T-cell (primary cell): ENCODE measurements at places on chromosomes 4 and X. TPM values are rescaled to one million over a fixed set of nuclear protein-coding genes. Genes with fewer than 3 reads are reported as not detected.

The ARMCX4 gene
- 12.0 TPM for total RNA-seq

- DNase-seq: no peak
Measured at GRCh38 chr4:139299536-139299935, 1.8 kb upstream of the NAA15 start.

The NIPAL1 gene
- 2.9 TPM for total RNA-seq

The SLC7A11 gene
- total RNA-seq: 0.44 TPM

DNA sequence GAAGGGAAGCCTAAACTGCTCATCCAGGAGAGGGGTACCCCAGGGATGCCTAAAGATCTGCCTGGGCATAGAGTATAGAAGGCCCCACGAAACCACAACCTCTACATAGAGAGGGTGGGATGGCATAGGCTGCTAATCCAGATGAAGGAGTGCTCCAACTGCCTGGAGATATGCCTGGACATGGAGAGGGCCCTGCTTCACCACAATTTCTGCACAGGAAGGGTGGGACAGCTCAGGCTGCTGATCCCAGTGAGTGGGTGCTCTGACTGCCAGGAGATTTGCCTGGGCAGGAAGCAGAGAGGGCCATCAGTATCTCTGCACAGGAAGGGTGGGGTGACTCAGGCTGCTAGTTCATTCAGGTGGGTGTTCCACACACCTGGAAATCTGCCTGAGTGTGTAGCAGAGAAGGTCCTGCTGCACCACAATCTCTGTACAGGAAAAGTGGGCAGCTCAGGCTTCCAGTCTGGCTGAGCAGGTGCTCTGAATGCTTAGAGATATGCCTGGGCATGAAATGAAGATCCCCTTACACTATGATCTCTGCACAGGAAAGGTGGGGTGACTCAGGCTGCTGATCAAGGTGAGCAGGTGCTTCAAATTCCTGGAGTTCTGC, 61.1 kb downstream of the ZNF518B start:
- no peak for DNase-seq

The MAGEA2 gene
- total RNA-seq: not detected

GRCh38 chrX:39418731-39419638, 617.7 kb downstream of the MID1IP1 start:
- DNase-seq: no peak

GRCh38 chr4:91622925-91623602, 680.7 kb upstream of the GRID2 start:
- DNase-seq: no peak

The TRIM60 gene
- not detected for total RNA-seq

DNA sequence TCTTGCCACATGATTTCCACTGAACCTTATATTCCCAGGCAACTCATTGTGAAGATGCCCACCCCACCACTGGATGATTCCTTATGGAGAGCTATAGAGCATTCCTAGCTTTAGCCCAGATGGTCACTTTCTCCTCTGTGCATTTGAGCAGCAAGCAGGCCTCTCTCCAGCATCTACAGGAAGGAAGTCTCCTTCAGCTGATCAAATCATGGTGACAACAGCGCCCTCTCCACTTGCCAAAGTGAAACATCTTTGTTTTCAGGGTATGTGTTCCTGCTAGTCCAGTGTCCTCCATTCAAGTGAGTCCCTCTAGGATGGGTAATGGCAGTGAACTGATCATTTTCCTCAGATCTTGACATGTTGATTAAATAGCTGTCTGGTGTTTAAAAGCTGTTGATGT, 10.9 kb upstream of the SYTL5 start:
- DNase-seq: no peak

The HSFX3 gene
- not detected for total RNA-seq

The IGFBP7 gene
- total RNA-seq: 1.9 TPM

DNA sequence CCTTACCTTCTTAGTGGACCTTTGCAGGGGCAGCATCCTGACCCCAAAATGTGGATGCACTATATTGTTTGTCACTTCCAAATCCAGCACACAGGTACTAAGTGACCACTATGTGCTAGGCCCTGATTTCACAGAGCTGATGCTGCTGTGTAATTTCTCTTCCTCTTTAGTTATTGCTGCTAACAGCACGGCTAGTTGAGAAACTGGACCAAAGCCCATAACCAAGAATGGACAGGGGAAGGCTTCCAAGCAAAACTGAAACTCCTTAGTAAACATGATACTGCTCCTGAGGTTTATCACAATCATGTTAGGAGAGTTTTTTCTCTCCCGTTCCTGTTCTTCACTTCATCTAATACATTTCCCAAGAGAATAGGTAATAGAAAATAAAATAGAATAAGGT, 172.9 kb upstream of the TTC29 start:
- DNase-seq: no peak

DNA sequence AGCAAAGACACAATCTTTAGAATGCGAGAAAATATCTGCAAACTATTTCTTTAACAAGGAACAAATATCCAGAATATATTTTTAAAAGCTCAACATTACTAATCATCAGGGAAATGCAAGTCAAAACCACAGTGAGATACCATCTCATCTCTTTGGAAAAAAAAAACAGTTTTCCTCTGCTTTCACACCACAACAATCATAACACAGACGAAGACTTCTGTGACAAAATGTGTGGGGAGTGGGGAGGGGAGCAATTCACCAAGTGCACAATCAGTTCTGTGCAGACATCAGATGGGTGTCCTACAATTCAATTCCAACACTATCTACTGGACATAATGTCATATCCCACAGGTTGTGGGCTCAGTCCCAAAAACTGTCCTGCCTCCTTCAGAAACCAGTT, 293.2 kb upstream of the SLC7A11 start:
- no peak for DNase-seq

GRCh38 chrX:5536261-5536660, 692.4 kb downstream of the NLGN4X start:
- no peak for DNase-seq

The FAM236B gene
- total RNA-seq: not detected

GRCh38 chrX:9859711-9860555, 73.7 kb downstream of the SHROOM2 start:
- DNase-seq: no peak

The ARAP2 gene
- 94.0 TPM for total RNA-seq

GRCh38 chr4:181376058-181376457, 867.1 kb upstream of the TENM3 start:
- no peak for DNase-seq

DNA sequence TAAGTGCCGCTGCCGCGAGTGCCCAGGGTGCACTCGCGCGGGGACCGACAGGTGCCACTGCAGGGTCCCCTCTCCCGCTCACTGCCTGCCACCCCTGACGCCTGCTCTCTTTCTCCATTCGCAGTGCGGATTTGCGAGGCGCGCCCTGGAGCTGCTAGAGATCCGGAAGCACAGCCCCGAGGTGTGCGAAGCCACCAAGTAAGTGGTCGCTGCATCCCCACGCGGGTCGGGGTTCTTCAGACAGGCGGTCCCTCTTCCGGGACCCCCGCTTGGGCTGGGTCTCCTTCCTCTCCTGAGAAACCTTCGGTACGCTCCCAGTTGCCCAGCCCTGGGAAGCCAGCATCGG, 547 bp downstream of the GUCY1A1 start:
- no peak for DNase-seq

DNA sequence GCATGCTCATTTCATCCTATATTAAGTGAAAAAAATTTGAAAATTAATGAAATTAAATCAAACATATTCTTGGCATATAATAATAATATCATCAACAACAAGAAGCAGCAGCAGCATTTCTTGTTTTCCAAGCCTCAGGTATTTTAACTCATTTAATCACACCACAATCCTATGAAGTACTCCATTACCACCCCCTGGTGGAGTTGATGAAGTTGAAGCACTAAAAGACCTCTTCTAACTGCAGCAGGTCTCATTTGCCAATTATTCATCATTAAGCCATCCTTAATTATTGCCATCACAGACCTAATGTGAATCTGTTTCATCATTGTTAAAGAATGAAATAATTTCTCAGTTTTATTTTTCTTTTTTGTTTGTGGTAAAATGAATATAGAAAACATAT, 801.4 kb upstream of the GRID2 start:
- no peak for DNase-seq

DNA sequence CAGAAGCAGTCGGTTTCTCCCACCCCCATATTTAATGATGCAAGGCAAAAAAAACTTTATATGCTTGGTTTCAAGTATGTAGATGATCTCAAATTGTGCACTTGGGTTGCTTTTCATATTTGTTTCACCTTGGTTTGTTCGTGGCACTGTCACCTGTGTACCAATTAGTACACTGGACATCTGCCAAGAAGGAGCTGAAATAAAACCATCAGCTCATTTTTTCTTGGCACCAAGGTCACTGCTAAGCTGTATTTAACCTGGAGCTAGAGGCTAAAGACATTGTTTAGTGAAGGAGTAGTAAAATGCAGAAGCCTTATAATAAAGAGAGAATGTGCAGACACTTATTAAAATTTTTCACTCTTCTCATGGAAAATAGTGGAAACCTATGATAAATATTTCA, 430.8 kb downstream of the ARHGAP24 start:
- no peak for DNase-seq

The CD40LG gene
- total RNA-seq: 37.1 TPM

The KLB gene
- not detected for total RNA-seq

DNA sequence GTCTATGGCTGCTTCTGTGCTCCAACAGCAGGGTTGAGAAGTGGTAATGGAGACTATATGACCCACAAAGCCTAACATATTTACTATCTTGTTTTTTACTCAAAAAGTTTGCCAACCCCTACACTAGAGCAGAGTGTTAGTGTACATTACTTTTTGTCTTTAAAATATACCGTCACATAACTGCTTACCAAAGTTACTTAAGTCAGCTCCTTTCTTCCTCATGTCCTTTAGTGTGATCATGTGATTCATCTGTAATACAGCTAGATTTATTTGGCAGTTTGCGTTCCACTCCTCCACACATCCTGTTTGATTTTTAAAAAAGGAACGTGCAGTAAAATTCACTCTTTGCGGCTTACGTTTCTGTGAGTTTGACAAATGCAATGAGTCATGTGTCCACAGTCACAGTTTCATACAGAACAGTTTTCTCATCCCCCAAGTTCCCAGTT, 162.4 kb upstream of the GPRIN3 start:
- no peak for DNase-seq

DNA sequence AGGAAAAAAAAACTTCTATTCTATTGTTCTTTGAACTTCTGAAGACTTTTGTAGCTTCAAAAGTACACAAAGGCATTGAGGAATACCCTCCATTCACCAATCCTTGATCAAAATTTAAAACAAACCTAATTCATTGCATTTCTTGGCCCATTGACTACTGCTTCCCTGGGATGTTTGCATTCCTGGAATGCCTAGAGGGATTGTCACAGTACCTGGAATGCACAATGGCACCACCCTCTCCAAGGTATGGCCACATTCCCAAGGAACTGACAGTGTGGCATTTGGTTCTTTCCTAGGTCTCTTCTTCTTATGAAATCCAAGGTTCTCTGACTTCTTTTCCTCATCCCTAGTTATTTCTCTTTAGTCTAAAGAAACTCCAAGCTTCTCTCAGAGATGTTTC, 600.7 kb downstream of the CCSER1 start:
- no peak for DNase-seq

GRCh38 chr4:38058151-38058550, 98.0 kb downstream of the PTTG2 start:
- DNase-seq: no peak

- DNase-seq: no peak
Measured at GRCh38 chr4:74619931-74620702, 174.2 kb downstream of the BTC start.

- DNase-seq: no peak
Measured at GRCh38 chrX:41913476-41913875, 9.9 kb downstream of the CASK start.

DNA sequence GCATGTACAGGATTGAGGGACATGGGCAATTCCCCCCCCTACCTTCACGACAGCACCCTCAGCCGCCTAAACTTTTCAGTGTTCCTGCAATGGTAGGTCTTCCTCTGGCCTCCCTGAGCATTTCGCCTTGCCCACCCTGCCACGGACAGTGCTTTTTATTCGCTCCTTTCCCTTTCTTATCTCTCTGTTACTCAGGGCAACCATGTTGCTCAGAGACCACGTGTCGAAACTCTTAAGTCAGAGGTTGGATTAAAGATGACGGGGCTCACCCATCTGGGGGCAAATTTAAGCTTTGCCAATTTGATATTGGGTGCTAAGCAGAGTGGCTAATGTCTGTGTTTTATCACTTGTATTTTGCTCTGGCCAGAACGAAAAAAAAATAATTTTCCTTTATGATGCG, 20.4 kb downstream of the TENM3 start:
- no peak for DNase-seq

The ESX1 gene
- total RNA-seq: not detected

DNA sequence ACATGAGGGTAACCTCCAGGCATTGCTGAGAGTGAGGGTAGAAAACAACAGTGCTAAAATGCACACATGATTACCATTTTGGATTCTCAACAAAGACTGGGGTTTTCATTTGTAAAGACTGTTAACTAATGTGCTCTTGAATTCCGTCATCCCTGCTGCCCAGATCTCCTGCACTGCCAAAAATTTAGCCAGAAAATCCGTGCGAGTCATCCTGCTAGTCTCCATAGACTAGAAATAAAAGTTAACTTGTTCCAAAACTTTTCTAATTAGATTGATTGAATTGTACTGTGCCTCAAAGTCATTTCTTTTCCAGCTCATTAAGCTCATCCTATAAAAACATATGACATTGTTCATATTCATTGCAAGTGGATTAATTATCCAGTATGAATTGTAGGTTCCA, 99.8 kb downstream of the ARSF start:
- DNase-seq: no peak

DNA sequence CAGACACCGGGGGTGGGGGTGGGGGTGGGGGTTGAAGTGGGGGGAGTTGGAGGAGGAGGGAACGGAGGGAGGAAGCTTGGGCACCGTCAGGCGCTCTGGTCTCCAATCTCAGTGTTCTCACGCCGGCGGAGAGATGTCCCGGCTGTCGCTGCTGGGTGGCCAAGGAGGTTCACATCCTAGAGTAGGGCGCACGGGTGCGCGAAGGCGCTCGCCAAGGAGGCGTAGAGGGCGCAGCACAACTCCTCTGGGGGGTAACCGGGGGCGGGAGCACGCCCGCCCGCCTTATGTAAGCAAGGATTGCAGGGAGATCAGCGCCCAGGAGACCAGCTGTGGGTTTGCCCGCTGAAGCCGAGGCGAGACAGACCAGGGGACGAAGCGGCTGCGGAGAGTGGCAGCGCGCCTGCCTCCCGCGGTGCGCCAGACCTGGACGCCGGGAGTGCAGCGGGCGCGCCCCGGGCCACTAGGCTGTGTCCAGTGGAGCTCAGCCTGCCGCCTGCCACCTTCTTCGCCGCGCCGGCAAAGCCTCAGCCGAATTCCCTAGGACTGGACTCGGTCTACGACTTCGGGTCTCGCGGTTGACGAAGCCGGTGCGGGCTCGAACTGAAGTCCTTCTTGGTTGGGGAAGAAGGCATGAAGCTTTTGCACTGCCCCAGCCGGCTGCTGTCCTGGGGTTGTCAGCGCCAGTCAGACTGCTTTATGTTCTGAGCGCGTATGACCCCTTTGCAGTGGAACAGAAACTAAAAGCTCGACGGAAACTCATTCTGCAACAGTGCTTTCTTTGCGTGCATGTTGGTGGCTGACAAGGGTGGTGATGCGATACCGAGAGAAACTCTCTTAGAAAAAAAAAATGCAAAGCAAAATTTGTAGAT, 707 bp upstream of the UNC5C start:
- no peak for DNase-seq

The SLC34A2 gene
- not detected for total RNA-seq
